Stimulated activated naive CD4-positive, alpha-beta T cell (primary cell): ENCODE measurements at places on chromosomes 4 and X.

DNA sequence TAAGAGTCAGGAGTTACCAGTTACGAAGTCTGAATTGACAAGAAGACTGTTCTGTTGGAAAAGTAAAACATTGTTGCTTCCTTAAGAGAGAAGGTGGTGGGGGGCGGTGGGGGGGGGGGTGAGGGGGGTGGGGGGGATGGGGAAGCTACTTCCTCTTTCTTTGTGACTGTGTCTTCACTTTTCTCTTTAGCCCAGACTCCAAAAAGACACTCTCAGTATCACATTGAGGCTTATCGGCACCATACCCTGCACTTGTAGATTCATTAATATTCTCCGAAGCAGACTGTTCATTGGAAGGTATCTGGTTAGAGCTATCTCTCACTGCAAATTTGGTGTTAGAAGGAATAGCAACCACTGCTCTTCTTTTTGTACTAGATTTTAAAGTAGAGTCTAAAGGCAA lies 94.5 kb upstream of the IL13RA1 start:
- no peak for DNase-seq

- no peak for DNase-seq
These were observed 1760.8 kb upstream of the PCDH10 start for GRCh38 chr4:131388277-131388676.

DNA sequence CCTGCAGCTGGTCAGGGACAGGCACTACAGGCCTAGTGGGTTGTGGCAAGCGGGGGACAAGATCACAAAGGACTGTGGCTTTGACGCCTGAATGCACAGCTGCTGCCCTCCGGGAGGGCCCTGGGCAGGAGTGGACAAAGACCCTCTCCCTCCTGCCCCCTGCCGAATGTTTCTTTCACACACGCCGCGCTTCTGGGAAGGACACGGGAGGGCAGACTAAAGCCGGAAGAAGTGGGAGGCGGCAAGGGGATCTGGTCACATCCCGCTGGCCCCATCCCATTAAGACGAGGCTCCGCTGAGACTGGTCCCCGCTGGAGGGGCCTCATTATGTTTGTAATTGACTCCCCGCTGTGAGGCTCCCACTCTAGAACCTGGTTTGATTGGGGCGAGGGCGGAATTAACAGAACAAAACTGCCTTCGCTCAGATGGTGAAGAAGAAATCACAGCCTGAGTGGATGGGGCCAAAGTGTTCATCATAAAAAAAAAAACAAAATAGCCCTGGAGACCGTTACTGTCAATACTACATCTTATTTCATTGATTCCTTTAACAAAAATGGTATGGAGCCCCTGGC lies 37.8 kb upstream of the PSAPL1 start:
- no peak for DNase-seq

DNA sequence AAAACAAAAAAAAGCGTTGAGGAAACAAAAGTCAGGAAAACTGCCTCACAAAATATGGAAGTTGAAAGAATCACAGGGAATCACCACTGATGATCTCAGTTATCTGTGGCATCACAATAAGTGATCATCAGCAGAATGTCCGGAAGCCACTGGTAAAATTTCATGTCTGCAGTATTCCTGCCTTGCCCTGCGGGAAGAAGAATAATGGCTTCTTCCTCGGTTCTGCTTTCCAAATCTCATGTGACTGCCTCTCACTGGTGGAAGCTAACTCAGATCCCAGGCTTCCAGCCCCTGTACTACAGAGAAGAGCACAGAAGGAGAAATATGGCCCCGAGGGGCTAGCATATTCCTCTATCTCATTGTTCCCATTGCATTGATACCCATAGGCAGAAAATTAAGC lies 12.7 kb upstream of the ZNF330 start:
- no peak for DNase-seq

- no peak for DNase-seq
These were observed 10.9 kb upstream of the MAGEA4 start for GRCh38 chrX:151901826-151902225.

GRCh38 chr4:6419452-6420028 lies 52.9 kb downstream of the PPP2R2C start:
- no peak for DNase-seq

- no peak for DNase-seq
These were observed at the start of gene MAGEA1 for GRCh38 chrX:153179131-153179530. MAGEA1 (plus strand) TSS chrX:153179284; CDS start chrX:153182390, 3,106 bp downstream.

DNA sequence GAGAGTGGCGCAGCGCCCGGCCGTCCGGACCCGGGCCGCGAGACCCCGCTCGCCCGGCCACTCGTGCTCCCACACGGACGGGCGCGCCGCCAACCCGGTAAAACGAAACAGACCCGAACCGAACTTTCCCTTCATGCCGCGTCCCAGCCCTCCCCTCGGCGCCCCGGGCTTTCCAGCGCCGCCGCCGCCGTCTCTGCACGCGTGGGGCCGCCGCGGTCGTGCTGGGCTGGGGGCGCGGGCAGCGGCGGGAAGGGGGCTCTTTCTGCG lies 222 bp downstream of the SMAD1 start:
- DNase-seq: peak; percentile 27

GRCh38 chr4:19686456-19686855 lies 565.2 kb upstream of the SLIT2 start:
- no peak for DNase-seq

GRCh38 chr4:126794363-126794762 lies 838.4 kb upstream of the INTU start:
- no peak for DNase-seq

GRCh38 chr4:30616942-30617646 lies 103.1 kb upstream of the PCDH7 start:
- no peak for DNase-seq

GRCh38 chr4:55411621-55412020 lies 15.9 kb downstream of the TMEM165 start:
- no peak for DNase-seq

DNA sequence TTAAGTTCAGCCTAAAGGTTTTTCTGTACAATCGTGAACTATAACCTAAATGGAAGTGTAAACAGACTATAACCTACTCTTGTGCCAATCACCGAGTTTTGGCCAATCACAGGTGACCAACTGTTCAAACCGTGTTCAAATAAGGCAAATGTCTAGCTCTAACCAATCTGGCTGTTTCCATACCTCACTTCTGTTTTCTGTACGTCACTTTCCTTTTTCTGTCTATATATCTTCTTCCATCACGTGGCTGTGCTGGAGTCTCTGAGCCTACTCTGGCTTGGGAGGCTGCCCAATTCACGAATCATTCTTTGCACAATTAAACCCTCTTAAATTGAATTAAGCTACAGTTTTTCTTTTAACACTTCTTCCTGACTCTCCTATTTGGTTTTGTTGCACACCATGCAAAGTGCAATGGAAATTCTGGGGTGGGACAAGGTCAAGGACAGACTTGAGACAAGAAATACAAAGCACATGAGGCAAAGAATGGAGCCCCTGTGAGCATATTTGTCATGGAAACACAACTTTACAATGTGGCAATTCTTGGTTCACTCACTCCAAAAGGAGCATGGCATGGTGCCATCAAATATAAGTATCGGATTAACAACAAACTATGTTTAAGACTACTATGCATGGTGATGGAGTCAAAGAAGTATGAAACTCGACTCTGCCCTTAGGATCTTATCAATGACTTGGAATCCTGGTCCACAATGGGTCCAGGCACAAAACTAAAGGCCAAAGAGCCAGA lies 115.7 kb upstream of the FAM9B start:
- DNase-seq: no peak

DNA sequence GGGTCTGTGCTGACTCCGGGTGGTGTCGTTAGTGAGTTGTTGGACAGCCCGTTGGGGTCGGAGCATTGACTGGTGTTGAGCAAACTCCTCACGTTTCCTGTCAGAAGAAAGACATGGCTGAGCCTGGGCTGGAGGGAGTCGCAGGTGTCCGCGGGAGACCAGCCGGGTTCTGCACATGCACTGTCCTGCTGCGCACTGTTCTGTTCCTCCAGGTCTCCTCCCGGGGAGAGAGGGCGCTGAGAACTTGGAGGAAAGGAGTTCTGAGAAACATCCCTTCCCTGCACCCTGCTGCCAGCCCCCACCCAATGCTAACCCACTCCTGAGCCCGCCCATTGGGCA lies 1.1 kb downstream of the ZNF141 start:
- DNase-seq: no peak
